Fibroblast of skin of scalp (primary cell): ENCODE measurements at places on chromosomes 7 and 10.

DNA sequence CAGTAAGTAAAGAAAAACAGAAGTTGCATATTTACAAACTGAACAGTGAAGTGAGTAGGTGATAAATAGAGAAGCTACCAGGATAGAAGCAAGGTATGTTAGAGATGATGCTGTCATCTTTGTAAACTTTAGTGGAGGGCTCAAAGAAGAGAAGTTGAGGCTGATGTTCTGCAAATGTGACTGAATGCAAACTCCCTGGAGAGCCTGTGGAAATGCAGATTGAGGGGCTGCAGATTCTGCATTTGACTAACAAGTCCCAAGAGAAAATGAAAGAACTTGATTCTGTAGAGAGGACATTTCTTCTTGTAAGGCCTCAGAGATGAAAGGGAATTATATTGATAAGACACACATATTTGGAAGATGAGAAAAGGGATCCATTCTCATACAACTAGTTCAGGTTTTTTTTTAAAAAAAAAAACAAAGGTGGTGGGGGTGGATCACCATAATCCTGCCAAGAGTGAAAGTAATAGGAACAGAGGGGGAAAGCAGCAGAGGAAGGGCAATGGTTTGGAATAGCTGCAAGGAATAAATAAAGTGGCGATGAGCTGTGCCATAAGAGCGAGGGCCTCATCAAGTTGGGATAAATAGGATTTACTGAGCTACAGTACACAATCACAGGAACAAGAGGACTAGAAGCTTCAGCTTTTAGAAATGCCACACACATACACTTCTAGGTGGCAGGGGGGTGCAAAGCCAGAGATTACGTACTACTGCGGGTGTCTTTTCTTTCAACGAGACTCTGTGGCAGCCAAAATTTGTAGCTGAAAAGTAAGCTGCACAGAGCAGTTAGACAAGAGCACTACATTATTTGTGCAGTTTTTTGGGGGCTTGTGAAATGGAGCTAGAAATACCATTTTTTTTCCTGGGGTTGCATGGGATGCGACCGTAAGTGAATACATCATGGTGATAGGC lies 778.5 kb downstream of the NRG3 start:
- no peak for DNase-seq

DNA sequence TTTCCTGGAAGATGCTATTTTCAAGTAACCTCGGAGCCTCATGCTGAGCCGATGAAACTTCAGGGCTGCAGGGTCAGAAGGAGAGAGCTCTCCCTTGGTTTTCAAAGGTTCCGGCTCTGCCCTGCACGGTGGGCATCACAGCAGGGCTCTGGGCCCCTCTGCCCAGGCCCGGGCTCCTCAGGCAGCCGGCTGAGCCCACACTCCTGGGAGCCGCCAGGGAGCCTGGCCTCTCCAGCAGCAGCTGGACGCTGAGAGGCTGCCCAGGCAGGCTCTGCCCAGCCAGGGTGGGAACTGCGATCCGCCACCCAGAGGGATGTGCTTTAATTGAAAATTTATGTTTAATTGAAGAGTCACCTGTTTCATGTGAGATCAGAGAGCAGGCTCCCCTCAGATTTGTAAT lies 97.5 kb upstream of the MGMT start:
- no peak for DNase-seq

GRCh38 chr10:90858461-90858968 lies 676 bp upstream of the HTR7 start:
- DNase-seq, result no peak

- DNase-seq, result peak; percentile 40
Observed at GRCh38 chr7:26449175-26450165, 157.8 kb downstream of the SNX10 start.

- no peak for DNase-seq
Observed at GRCh38 chr7:57772126-57772924, 322.3 kb downstream of the ZNF716 start.

GRCh38 chr10:28668363-28669226 lies 8.7 kb upstream of the BAMBI start:
- DNase-seq, result peak; percentile 42

DNA sequence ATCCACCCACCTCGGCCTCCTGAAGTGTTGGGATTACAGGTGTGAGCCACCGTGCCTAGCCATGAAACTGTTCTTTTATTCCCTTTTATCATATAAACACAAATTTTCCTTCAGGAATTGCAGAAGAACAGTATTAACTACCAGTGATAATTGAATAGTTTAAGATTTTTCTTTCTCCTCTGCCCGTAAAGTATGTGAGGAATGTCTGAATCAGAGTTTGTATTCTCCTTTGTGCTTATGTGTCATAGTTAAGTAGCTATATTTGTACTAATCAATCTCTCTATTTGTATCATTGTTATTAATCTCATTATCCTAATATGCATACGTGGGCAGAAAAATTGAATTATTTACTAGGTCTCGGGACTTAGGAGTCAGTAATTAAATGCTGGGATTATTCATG lies 83.6 kb downstream of the ZNF277 start:
- peak; percentile 52 for DNase-seq

- no peak for DNase-seq
Observed at GRCh38 chr7:265192-265997, 24.6 kb upstream of the FOXL3 start.

DNA sequence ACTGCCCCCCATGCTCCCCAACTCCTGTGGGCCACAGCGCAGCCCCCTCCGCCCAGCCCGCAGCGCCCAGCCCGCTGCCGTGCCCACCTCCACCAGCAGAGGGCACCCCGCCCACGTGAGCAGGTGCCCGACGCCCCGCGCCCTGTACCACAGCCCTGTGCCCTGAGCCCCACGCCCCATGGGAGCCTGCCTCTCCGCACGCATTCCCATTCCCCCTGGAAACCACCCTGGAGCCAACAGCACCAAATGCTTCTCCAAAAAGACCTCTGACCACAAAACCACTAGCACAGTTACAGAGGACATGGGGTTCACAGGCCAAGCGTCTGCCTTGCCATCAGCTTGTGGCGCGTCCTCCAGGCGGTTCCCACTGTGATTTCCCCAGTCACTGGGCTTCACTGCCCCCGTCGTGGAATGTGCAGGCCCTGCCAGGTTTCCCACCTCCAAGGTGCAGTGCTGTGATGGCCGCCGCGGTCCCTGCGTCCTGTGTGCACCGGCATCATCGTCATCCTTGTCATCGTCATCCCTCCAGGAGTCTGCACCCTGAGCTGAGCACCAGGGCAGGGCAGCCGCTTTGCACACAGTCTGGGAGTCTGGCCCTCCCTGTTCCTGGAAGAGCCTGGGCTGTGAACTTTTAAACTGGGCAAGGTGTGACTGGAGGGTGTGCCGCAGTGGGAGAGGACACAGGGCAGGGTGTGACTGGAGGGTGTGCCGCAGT lies 61.7 kb downstream of the PWWP2B start:
- DNase-seq, result peak; percentile 34

GRCh38 chr7:96949766-96950165 lies 55.6 kb upstream of the DLX6 start:
- DNase-seq, result peak; percentile 74

- no peak for DNase-seq
Observed at GRCh38 chr7:132247995-132248618, 328.2 kb downstream of the PLXNA4 start.

GRCh38 chr7:101237206-101238067 lies at the start of gene CLDN15:
Gene CLDN15 (minus strand): TSS chr7:101237802. CDS start chr7:101237581, 221 bp downstream.
- peak; percentile 74 for DNase-seq

GRCh38 chr7:41257660-41258059 lies 445.2 kb downstream of the INHBA start:
- no peak for DNase-seq

GRCh38 chr10:95430231-95430951 lies 130.8 kb downstream of the SORBS1 start:
- DNase-seq, result peak; percentile 60

DNA sequence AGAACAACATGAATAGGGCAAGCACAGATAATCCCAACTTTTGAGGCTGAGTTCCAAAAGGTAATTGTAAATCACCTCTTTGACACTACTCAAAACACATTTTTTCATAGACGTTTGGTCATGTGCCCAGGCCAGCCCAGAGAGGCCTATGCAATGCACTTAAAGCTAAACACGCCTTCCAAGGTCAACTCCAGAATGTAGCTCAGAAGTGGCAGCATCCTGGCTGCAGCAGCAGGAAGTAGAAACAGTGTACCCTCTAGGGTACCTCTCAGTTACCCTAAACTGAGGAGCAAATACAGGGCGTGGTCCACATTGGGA lies 58.7 kb downstream of the OSBPL3 start:
- DNase-seq, result no peak

DNA sequence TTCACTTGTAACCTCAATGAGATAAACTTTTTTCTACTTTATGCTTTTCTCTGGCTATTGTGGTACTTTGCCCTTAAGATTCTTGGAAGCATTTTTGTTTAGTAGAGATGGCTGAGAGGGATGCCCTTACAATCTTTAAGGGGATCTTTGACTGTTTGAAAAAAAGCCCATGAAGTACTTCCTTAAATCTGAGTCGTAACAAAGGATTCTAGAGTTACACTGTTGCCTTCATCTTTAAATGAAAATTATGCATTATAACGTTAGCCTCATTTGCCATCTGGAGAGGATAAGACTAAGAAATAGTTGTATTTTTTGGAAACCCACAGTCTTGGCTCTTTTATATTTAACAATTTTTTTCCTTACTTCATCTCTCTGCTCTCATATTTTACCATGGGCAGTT lies 37.8 kb upstream of the FZD1 start:
- DNase-seq, result no peak

DNA sequence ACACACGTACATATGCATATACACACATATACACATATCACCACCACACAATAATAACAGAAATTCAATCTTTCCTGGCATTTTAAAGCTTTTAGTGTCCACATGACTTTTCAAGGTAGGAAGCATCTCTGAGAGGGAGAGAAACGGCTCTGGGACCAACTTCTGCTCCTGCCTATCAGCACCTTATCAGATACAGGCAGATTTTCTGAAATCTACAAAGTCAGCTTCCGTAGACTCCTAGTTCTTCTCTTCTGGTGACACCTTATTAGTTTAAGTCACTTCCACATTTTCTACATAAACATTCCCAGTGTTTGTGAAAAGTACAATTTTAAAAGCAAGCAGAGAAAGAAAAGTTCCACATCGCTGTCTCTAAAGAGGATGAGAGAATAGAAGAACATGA lies 74.5 kb downstream of the ZNF22 start:
- DNase-seq, result no peak

DNA sequence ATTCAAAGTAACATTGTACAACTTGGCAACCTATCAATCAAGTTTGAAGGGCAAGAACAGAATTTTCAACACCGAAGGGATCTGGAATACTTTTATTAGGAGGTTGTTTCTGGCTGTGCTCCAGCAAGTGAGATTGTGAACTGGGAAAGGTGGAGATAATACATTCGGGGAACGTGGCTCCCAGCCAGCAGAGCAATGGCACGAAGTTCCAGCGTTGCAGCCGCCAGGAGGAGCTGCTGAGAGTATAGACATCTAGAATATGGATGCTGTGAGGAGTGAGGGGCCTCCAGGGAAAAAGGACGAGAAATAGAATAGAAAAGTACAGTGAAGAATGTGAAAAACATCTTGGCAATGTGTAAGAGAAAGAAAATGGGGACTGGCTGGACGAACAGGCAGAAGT lies 69.5 kb downstream of the TCERG1L start:
- DNase-seq, result peak; percentile 12

- DNase-seq, result no peak
Observed at GRCh38 chr7:45979275-45980180, 58.5 kb upstream of the IGFBP3 start.

DNA sequence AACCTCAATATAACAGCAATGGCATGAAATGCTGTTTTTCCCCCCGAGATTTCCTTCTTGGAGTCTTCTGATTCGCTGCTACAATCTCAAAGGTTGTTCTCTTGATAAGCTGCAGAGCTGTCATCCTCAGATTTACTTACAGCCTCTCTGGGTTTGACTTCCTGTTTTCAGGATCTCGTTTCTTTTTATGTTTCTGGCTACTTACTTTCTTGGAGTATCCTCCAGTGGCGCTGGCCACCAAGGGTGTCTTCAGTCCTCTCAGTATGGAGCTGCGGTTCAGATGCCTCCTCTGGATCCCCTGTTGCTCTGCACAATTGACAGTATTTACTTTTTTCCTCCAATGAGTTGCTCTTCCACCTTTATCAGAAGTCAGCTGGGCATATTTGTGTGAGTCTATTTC lies 152.0 kb upstream of the TMEM72 start:
- DNase-seq, result no peak
